ENCODE measurements at places on chromosomes 16 and 17.
A peak's percentile ranks its signal among the peaks of the same experiment; 100 is the strongest.

GRCh38 chr17:39360537-39360936 lies 40.9 kb downstream of the FBXL20 start:
- DNase-seq = no peak

DNA sequence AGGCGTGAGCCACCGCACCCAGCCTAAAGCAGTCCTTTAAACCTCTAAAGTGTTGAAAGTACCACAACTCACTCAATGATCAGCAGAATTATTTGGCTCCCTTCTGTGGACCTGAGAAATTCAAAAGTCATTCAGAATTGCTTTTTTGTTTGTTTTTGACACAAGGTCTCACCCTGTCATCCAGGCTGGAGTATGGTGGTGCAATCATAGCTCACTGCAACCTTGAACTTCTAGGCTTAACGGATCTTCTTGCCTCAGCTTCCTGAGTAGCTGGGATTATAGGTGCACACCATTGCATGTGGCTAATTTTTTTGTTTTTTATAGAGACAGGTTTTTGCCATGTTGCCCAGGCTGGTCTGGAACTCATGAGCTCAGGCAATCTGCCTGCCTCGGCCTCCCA lies 44.3 kb downstream of the TRAF4 start:
- no peak for DNase-seq

DNA sequence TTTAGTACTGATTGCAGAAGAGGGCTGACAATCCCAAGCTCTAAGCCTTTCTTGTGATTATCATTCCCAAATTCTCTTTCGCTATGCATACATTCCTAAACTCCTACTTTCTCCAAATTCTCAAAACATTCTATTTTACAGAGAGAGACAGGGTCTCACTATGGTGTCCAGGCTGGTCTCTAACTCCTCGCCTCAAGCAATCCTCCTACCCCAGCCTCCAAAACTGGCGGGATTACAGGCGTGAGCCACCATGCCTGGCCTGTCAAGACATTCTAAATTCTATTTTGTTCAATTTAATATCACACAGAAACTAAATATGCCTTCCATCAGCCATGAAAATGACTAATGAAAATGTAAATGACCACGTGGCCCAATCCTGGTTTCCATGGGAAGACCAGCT lies 39.8 kb downstream of the ANKRD11 start:
- DNase-seq = no peak

DNA sequence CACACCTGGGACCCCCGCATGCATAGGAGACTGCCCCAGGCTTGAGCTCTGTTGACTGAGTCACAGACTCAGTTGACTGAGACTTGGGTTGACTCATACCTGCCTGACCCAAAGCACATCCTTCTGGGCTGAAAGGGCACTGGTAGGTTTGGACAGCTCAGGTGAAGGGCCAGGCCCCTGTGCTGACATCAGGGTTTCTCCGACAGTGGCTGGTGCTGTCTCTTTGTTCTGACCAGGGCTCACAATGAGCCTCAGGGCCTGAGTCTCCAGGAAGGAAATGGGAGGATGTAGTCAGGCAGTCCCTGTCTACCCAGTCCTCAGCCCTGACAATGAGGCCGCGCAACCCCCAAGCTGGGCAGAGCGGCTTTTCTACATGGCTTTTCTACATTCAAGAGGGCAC lies 6.5 kb downstream of the SPNS2 start:
- DNase-seq = no peak

DNA sequence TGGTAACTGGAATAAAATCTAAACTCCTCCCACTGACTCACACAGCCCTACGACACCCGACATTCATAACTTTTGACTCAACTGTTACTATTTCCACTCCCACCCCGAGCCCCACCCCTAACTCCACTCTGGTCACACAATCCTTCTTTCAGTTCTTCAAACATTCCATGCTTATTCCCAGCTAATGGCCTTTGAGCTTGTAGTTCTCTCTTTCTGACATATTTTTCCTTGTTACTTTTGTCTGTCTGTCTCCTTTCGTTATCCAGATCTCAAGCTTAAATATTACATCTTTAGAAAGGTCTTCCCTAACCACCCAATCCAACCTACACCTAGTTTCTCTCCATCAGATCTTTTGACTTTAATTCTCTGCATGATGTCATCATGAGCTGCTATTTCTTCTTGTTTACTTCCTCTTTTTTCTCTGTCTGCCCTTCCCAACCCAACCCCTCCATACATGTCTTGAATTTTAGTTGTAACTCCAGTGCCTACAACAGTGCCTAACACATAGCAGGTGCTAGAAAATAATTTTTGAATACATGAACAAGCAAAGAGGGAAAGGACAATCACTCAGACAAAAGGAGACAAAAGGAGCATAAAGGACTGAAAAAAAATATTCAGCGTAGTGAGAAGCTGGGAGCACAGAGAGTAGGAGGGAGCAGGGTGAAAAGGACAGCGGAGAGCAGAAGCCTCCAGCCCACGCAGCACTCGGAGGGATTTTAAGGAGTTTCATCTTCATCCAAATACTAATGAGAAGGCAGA lies 65.2 kb upstream of the SMIM36 start:
- peak; percentile 85 for DNase-seq

- peak; percentile 33 for DNase-seq
Measured at GRCh38 chr17:28227316-28228108, 91.5 kb upstream of the TMEM97 start.

GRCh38 chr16:48432136-48432535 lies 46.9 kb upstream of the SIAH1 start:
- DNase-seq = no peak

GRCh38 chr17:48486557-48486956 lies 44.3 kb downstream of the HOXB1 start:
- DNase-seq = peak; percentile 92

DNA sequence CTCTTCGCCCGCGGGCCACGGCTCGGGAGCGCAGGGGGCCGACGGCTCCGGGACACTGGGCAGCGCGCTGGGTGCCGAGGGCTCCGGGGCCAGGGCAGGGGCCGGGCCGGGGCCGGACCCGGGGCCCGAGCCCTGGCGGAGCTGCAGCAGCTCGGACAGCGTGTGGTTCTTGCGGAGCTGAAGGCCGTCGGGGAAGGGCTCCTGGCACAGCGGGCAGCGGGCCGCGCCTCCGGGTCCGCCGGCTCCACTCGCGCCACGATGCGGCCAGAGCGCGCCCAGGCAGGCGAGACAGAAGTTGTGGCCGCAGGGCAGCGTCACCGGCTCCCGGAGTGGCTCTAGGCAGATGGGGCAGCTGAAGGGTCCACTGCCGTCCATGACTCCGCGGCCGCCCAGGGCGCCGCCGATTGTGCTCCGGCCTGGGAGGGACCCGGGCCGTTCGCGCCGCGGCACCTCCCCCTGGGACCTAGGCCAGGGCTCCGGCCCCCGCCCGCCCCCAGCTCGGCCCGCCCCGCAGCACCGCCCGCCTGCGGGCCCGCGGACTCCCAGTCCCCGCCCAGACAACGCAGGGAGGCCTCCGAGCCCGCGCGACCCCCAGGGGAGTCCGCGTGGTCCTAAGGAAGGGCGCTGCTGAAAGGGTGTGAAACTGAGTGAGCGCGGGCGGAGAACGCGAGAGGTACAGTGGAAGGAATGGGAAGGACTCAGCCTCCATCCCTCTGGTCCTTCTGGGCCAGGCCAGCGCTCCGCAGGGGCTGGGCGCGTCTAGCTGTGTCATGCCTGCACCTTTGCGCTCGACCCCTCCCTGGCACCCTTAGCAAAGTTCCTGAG lies at the start of gene TRIM47:
TSS of gene TRIM47 (minus strand) at position 408 of the 825 bp plus-strand sequence. CDS start at position 375, 33 bp downstream.
- peak; percentile 81 for DNase-seq

DNA sequence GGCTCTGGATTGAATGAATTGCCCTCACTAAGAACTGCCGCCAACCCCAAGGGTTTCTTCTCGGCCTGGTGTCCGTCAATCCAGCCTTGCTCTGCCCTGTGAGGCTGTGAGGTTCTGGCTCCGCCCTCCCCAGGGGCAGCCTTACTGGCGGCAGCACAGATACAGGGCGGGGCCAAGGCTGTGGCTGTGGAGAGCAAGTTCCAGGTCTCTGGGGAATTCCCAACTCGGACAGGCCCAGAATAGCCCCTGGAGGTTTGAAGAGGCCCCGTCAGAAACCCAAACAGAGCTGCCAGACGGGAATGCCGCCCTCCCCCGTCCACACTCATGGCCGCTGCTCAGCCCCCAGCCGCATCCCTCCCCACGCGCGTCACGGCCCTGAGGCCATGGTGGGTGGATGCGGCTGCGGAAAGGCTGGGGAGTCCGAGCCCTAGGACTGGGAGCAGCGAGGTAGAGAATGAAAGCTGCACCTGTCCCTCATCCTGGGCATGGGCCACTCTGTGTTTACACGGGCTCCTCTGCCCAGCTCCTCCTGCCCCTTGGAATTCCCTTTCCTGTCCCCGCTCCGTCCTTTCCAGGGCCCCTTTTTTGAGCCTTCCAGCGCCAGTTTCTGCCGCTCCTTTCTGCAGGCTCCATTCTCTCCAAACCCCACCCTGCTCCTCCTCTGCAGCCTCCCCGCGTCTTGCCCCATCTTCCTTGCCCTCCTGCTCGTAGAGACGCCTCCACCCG lies 660 bp upstream of the PRRT2 start:
- peak; percentile 93 for DNase-seq

DNA sequence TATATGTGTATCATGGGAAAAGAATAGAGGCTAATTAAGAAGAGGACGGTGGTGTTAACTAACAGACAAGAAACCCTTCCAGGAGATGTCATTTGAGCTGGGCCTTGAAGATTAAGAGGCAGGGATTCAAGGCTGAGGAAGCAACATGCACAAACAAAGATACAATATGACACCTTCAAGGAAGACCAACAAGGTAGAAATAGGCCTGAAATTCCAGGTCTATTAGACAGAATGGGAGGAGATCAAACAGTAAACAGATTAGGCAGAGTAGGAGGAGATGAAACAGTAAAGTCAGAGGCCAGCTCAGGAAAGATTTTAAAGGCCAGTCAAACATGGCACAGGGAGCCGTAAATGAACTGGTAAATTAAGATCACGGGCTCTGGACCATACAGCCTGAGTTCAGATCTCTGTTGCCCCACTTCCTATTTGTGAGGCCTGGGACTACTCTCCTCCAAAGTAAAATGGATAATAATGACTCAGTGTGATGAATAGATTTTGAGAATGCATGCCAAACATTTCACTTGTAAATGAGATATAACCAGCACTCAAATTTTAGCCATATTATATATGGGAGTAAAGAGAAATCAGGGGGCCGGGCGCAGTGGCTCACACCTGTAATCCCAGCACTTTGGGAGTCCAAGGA lies 38.9 kb downstream of the USP31 start:
- DNase-seq = no peak

Data from GM03348 (cell line).